ENCODE measurements at places on chromosomes 11 and 22.

DNA sequence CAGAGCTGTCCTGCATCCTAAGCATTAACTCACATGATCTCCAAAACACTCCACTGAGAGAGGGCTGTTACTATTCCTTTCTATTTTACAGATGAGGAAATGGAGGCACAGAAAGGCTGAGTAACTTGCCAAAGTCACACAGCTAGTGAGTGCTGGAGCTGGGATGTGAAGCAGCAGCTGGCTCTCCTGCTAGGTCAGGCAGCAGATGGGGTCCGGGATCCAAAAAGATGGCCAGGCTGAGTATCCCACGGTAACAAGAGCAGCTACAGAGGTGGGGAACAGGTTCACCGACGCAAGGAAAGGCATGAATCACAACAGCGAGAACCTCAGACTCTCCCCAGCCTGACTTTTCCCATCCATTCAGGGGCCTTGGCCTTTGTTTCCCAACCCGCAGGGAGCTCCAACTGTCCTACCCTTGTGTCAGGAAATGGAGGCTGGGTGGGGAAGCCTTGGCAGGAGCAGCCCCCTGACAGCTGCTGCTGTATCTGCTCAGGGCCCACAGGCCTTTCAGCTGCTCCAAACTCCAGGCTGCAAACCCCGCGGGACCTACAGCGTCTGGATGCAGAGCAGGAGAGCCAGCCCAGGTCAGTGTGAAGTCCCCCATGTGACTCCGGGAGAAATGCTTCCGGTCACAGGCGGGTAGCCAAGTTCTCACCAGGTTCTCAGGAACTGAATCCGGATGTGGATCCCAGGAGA is 29.5 kb downstream of the DKK3 start:
- DNase-seq = peak; percentile 78

GRCh38 chr11:11265320-11265719 is 87.7 kb downstream of the CSNK2A3 start:
- DNase-seq = no peak

DNA sequence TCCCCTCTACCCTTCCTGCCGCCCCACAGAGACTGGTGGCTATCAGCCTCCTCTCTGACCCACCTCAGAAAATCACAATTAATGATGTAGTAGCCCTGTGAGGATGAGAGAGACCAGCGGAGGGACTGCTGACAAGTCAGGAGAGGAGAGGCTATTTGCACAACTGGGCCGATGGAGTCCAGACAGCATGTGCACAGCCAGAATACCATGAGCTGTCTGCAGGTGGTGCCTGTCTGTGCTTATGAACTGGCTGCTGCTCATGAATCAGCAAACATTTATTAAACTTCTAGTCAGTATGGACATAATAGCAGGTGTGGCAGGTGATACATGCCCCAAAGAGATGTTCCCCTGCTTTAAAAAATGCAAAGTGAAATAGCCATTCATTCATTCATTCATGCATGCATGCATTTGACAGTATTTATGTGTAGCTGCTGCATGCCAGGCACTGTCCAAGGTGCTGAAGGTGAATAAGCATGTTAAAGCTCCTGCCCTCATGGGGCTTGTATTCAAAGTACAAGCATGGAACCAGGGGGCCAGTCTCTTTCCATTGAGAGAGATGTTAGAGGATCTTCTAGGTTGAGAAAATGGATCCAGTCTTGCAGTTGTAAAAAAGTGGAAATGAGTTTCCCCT is 141.3 kb downstream of the GRIK4 start:
- DNase-seq = no peak

GRCh38 chr11:78921509-78921908 is 346.8 kb upstream of the NARS2 start:
- no peak for DNase-seq

- no peak for DNase-seq
Observed at GRCh38 chr11:101949680-101950220, 33.4 kb upstream of the ANGPTL5 start.

DNA sequence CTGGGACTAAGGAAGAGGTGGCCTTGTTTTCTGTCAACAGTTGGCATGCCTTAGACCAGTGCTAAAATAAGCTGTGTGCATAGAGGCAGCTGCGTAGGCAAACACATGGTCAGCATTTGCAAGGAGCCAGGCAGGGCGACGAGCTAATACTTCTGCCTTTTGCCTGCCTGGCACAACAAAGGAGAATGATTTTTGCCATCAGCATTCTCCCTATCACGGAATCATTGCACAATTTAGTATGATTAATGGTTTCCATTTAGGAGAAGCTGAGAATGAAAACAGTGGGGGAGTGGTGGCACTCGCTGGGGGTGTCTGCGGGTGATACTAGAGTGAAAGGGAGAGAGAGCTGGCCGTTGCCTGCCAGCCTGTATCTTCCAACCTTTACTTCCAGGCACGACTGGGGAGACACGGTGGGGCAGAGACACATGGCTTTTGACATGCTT is 336.0 kb downstream of the CADM1 start:
- no peak for DNase-seq

- no peak for DNase-seq
Observed at GRCh38 chr11:33874910-33875490, 16.9 kb downstream of the LMO2 start.

DNA sequence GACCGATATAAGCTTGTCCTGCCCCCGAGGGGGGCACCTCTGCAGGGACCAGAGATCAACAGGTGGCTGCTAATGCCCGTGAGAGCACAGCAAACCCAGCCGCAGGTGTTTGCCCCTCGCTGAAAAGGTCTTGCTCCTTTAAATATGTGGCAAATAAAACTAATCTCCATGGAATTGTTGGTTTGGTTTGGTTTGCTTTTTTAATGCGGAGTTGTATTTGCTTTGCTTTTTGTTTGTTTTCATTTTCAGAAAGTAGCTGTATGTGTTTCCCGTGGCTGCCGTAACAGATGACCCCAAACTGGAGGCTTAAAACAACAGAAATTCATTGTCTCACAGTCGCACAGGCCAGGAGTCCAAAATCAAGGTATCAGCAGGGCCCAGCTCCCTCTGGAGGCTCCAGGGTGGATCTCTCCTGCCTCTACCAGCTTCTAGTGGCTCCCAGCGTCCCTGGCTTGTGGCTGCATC is 93.0 kb downstream of the CELSR1 start:
- no peak for DNase-seq

DNA sequence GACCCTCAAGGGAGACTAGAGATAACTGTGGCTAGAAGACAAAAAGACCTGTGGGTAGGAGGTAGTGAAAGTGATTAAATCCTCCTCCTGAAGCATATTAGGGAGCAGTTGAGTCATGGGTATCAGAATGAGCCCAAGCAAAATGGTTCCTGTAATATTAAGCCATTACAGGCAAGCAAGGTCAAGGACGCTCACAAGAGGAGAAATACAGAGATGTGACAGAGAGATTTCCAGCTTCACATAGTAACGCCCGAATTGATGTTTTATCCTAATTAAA is 77.7 kb downstream of the FAM76B start:
- DNase-seq = no peak

- no peak for DNase-seq
Observed at GRCh38 chr11:98564233-98564632, 456.5 kb upstream of the CNTN5 start.

DNA sequence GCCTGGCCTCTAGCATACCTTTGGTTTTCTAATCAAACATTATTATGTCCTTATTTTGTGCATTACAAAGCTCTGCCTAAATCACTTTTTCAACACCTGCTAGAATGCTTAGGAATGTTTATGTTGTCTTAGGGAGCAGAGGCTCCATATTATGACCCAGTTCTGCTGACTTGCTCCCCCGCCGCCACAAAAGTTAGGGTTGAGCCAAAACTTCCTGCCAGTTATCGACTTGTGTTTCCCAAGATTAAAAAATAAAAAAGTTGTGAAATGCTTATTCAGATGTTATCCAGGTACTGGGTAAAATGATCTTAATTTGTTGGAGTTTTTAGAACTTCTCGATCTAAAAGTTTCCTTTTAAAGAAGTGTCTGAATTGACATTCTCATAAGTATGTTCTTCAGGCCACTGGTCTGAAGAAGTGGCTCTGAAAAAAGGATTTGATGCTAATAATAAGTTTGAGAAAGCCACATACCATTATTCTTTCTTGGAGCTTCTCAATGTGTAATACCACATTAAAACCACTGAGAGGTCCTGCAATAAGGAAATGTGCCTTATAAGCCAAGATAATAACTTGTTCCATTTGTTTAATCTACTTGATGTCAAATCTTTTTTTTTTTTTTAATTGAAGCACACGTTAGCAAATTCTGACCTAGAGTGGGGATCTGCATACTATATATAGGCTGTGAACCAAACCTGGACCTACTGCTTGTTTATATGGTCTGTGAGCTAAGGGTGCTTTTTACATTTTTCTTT is 2.2 kb downstream of the RNF185 start:
- DNase-seq = no peak

DNA sequence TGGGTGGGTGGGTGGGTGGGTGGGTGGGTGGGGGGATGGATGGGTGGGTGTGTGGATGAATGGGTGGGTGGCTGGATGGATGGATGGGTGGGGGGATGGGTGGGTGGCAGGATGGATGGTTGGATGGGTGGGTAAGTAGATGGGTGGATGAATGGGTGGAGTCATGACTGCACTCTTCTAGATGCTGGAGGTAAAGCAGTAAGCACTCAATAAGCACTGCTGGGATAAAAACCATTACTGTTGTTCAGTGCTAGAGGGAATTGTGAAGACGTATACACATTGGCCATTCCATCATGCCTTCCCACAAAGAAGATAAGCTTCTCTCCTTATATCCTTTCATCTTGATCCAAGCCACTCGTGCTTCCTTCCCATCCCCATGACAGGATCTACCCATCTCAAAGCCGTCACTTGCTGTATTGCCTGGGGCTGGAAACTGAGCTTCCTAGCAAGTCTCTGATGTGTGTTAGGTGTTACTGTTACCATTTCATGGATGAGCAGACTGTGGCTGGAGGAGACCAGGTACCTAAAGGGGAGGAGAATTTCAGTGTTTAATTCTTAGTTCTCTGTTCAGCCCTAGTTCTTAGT is 74.8 kb downstream of the MICAL2 start:
- no peak for DNase-seq

- DNase-seq = no peak
Observed at GRCh38 chr22:17990942-17991341, 33.4 kb downstream of the MICAL3 start.

- DNase-seq = peak; percentile 84
Observed at GRCh38 chr11:61587951-61588727, 7.3 kb upstream of the SYT7 start.

GRCh38 chr11:82012276-82012675 is 721.4 kb downstream of the FAM181B start:
- no peak for DNase-seq

- DNase-seq = no peak
Observed at GRCh38 chr22:30307041-30307574, 17.8 kb upstream of the CASTOR1 start.

DNA sequence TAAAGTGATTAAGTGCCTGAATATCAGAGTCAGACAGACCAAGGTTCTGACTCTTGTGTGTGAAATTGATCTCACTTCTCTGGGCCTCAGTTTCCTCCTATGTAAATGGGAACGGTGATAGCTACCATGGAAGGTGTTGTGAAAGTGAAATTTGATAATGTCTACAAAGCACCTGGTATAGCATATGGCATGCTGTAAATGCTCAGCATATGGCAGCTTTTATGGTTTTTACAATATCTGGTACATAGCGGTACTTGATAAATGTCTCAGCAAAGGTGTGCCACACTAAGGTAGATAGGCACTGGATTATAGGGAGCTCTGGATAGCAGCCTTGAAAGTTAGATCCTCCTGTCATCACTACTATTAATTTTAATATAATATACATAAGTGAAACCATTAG is 19.9 kb downstream of the POU2AF2 start:
- DNase-seq = no peak

DNA sequence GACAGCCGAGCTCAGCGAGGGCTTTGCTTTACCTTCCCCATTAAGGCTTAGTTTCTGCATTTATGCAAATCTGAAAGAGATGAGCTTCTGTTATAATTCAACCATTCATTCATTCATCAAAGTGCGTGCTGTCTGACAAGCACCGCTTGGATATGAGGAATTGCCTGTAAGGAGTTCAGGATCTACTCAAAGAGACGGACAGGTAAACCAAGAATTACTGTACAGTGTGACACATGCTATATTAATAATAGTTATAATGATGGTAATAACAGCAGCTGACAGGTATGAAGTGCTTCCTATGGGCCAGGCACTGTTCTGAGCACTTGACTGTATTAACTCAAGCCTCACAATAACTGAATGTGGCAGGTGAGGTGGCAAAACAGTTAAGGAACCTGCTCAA is 109.9 kb upstream of the TBCEL start:
- no peak for DNase-seq

GRCh38 chr11:6237761-6238302 is 1.1 kb upstream of the CNGA4 start:
- DNase-seq = no peak

DNA sequence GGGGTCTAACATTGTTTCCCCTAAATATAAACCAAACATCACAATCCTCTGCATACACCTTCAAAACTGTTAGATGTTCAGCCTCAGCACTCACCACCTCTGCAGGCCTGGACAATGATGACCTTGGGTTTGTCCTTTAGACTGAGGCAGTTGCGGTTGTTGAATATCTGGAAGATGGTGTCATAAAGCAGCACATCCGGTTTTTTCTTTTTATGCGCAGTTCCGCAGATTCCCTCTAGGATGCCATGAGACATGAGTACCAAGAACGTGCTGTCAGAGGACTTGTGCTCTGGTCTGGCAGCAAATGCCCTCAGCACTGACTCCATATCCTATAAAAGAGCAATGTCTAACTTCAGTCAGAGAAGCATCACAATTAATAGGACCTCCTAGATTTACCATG is 22.8 kb downstream of the CASP5 start:
- DNase-seq = no peak

DNA sequence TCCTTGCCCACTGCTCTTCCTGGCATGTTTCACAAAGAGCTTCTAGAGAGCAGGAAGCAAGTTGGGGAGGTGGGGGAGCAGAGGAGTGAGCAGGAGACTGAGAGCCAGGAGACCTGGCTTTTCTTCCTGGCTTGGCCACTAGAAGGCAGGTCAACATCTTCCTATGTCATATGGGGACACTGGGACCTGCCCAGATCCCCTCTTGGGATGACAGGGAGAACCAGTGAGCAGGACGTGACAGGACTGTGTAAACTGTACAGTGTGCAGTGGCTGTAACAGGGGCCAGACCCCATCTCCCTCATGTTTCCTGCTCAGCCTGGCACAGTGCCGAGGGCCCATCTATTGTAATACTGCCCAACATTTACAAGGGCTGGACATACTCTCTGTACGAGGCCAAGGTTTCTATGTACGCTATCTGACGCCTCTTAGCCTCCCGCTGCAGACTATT is 29.4 kb downstream of the GDPD5 start:
- no peak for DNase-seq

DNA sequence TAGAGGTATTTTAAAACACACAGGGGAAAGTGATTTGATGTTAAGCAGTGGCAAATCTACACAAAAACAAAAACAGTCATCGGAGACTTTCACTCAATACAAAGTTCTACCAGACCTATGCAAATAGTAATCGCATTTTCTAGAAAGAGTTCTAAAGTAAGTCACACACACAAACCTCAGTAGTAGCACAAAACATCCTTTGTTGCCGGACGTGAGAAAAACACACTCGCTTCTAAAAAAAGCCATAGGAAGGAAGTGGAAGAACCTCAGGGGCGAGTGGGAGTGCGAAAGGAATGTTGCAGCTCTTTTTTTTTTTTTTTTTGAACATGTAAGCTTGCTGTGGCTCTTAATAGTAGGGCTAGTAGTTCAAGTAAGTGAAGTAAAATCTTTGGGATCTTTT is 88.9 kb downstream of the MAML2 start:
- DNase-seq = no peak
